Placental pericyte (primary cell): ENCODE measurements at places on chromosomes 3 and 15. TPM values are rescaled to one million over a fixed set of nuclear protein-coding genes. Genes with fewer than 3 reads are reported as not detected.

PP2D1 gene
- total RNA-seq: not detected in 2 replicates

PROK2 gene
- not detected in 2 replicates for total RNA-seq

ITIH3 gene
- total RNA-seq: 0.14 TPM in 1 of 2 replicates, not detected in the other

LPP gene
- total RNA-seq: 54.1 and 98.2 TPM in 2 replicates

AGBL1 gene
- total RNA-seq: not detected in 2 replicates

PLA2G4D gene
- total RNA-seq: not detected in 2 replicates

VWA5B2 gene
- not detected in 2 replicates for total RNA-seq
